Stimulated activated CD4-positive, alpha-beta T cell treated with anti-CD3 and anti-CD28 coated beads, Interleukin-4, amount 100 ng/mL, for 24 hours (primary cell): ENCODE measurements at places on chromosomes 6 and 20.
A peak's percentile ranks its signal among the peaks of the same experiment; 100 is the strongest.

DNA sequence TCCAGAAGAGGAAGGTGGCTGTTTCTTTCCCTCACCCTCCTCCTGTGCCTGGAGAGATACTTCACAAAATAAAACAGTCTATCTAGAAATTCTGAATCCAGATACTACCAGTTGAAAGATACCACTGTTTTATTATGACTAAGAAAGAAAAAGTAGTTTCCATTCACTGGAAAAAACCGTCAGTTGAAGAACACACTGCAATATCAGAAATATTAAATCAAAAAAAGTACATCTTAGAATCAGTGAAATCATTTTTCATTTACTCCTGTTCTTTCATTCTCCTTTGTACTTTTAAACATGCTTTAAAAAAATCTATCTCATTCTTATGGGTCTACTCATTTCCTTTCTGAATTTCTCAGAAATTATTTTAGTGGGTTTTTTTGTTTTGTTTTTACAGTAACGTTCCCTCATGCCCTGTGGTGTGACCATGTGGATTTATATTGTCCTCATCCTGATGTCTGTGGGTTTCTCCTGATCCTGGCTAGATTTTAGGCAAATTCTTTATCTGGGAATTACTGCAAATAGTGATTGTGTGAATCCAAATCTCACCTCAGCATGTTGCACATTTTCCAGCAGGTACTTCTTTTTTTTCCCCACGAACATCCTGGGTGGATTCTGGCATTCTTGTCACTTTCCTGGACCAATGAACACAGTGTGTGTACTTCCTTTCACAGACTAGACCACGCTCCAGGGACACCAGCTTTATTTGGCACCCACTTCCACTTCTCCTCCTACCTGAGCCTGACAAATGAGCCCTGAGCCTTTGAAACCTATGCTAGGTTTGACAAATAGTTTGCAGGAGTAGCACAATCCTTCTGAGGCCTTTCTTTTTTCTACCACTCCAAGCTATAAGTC is 114.0 kb upstream of the LAMP5 start:
- no peak for DNase-seq

GRCh38 chr6:40674170-40674569 is 87.0 kb upstream of the LRFN2 start:
- no peak for DNase-seq

DNA sequence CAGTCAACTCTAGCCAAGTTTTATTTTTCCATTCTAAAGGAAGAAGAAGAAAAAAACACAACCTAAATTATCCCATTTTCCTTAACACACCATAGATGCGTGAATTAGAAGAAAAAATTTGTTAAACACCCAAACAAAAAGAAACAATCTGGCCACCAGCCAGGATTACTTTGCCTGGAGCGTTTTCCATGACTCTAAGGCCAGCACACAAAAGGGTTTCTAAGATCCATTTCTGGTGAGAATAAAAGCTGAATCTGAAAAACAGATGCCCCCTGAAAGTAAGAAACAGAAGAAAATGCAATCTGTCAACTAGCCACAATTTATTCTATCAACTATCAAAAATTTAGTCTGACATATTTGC is 267.2 kb upstream of the SULF2 start:
- DNase-seq = no peak

- DNase-seq = no peak
These were observed 12.7 kb upstream of the RAMACL start for GRCh38 chr6:166599205-166599604.

DNA sequence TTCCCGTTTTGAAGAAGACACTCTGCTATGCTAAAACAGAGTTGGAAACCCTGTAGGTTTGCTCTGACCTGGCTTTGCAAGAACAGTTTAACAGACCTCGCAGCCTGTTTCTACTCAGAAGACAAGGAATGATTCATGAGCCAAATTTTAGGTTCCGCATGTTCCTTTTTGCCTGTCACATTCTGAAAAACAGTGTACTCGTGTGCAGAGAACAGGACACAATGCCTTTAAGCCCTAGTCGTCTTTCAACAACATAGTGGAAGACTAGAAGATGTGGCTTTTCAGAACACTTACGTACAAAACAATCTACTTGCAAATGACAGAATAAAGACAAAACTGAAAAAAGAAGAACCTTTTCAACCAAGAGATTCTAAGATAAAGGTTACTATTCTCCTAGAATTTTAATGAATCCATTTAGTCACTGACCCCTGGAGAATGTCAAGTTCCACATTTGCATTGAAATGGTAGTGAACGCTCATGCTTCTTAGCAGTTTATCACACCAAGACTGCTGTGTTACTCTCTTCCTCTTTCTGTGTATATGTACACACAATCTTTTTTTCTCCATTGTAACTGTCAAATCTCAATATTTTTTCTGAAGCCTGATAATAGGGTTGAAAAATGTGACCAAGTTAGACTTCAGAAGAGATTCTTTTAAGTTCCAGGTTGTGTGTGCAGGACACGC is 220.7 kb upstream of the NRSN1 start:
- no peak for DNase-seq

- no peak for DNase-seq
These were observed 60.2 kb upstream of the L3MBTL3 start for GRCh38 chr6:129957941-129958898.

DNA sequence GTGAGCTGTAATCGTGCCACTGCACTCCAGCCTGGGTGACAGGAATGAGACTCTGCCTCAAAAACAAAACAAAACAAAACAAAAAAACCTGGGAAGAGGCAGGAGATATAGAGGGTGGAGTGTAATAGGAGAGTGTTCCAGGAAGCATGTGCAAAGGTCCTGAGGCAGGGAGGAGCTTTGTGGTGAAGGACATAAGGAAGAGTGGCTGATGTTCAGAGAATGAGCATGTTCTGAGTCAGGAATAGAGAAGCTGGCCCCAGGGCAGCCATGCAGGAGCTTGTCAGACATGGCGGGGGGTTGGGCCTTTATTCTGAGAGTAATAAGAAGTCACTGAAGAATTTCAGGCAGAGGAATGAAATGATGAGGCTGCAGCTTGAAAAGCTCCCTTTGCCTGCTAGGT is 337.0 kb downstream of the CDH26 start:
- no peak for DNase-seq

DNA sequence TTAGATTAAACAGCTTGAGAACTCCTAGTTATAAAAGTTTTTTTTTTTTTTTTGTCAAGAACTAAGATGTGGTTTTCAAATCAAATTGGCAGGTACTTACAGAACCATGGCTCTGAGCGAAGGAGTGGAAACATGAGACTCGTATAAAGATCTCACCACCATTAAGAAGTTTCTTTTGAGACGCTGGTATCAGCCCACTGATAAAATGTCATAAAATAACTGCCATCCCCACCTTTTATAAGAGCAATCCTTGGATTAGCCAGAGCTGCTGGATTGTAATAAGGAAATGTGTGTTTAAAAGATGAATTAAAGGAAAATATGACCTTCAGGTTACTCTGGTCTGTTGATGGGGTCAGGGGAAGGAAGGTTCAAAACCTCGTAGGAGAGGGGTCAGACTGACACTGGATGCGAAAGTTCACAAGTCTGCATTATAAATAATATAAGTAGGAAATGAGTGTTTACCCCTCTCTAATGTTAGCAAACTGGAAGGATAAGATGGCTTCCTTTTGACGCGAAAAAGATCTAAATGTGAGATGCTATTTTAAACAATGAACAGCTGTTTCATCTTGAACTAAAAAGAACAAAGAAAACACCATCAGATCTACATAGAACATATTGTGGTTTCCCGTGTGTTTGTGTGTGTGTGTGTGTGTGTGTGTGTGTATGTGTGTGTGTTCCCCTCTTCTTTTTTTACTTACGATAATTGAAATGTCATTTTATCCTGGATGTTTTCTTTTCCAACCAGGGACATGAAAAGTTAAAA is 386.8 kb upstream of the JAG1 start:
- DNase-seq = no peak

- DNase-seq = no peak
These were observed 36.2 kb upstream of the BAG2 start for GRCh38 chr6:57135885-57136284.

DNA sequence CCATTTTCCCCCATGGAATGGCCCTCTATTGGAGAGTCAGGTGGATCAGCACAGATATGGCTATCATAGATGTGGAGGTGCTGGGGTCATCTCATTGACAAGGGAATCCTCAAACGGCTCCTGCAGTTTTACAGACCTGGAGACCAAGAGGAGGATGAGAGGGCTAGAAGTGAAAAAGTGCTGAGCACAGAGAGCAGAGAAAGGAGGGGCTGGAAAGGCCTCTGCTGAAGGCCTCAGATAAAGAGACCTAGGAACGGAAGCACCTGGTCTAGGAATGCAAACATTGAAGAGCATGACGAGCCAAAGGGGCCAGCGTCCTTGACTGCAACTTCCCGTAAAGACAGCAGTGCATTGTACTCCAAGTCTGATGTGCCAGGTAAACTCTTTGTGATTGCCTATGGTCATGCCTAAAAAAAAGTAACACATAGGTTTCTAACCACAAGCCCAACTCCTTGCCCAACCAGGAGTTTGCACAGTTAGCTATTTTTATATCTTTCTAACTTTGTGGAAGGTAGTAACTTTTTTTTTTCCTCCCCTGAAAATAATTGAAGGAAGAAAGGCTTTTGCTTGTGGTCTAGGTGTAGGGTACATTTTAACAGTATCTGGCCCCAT is 15.2 kb downstream of the RSPH4A start:
- no peak for DNase-seq

- DNase-seq = no peak
These were observed 36.9 kb downstream of the CEBPB start for GRCh38 chr20:50227506-50227905.

DNA sequence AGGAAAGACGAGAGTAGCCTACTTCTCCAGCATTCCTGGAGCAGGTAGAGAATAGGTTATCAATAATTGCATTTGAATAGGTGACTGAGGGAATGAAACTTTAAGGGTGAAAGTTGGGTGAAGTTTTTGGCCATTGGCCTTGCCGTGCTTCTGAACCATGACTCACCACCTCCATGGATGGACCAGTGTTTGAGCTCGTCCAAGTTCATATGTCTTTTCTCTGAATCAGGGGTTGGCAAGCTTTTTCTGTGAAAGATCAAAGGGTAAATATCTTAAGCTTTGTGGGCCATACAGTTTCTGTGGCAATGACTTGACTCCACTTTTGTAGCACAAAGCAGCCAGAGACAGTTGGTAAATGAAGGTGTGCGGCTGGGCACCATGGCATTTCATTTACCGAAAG is 31.8 kb downstream of the SNRNP48 start:
- no peak for DNase-seq

GRCh38 chr20:10965936-10966470 is 292.2 kb upstream of the JAG1 start:
- DNase-seq = no peak

DNA sequence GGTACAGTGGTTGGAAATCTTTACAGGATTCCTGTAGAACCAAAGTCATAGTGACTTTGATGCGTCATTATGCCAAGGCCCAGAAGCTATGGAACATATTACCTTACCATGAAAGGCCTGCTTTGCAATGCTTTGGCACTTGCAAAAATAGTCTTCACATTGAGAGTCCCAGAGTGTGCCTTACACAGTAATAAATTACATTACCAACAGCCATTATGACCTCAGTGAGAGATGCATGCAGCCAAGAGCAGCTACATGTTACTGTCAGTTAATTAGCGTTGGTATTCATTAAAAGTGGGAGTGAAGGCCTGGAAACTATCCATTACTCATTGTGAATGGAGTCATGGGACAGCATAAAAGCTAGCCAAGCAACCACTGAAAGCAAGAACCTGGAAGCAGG is 39.2 kb upstream of the HDDC2 start:
- DNase-seq = no peak

DNA sequence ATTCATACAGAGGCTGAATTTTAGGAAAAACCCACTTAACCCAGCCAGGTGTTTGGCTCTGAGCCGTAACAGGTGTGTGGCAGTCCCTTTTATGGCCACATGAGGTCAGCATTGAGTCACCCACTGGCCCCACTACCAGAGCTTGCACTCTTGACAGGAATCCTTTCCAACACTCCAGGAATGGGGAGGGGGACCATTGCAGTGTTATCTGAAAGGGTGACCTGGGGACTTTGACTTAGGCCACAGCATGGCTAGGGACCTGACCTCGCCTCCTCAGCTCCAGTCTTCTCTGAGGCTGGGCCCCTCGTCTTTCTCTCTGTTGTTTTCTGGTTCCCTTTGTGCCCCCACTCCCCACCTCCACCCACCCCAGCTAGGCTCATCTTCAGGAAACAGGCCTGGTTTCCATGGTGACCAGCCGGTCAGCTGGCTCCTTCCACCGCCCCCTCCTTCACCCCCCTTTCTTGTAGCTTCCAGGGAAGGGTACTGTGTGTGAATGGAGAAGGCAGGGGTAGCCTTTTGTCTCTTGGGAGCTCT is 2.1 kb upstream of the TMEM151B start:
- peak; percentile 72 for DNase-seq

GRCh38 chr20:14761903-14762302 is 424.5 kb upstream of the FLRT3 start:
- no peak for DNase-seq

DNA sequence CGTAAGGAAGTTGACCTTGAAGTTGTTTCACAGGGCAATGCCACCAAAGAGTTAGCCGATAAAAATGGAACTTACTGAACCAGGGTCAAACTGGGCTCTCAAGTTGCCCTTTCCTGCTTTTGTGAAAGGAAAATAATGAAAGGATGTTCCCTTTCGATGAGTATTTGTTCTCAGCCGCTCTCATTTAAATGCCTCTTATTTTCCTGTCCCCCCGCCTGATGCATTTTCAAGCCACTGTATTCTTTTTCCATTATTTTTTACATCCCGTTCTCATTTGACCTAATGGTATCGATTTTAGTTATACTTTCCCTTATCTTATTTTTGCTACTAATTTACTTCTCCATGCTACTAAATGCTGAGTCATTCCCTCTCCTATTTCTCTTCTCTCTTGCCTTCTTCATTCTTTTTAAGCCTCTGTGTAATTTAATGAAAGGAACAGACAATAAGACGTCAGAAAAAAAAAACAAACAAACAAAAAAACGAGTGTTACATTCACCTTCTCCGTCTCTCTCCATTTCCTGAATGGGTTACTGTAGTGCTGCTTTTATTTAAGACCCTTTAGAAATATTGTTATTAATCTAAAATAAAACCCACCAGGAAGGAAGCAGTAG is 655 bp upstream of the NDUFAF4 start:
- no peak for DNase-seq

- DNase-seq = no peak
These were observed 20.1 kb downstream of the RNF24 start for GRCh38 chr20:3995067-3995748.

GRCh38 chr6:139282684-139283083 is 9.1 kb downstream of the TXLNB start:
- DNase-seq = no peak

DNA sequence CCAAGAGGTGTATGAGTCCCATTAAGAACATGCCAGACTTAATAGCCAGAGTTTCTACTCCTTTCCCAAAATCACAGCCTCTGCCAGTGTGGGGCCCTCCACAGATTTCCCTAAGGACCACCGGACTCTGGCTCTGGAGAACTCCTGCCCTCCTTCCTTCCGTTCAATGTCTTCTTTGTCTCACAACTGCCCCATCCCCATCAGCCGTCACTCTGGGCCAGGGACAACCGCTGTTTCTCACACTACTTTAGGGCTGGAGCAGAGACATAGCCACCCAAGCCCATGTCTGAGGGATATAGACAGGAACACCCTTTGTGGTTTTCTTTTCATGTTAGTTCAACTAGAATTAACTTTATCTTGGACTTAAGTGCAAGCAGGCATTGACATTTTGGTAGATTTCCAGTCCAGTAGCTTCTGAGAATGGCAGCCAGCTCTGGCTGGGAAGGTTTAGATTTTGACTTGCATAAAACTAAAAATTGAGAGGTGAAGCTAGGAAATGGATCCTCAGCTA is 6.7 kb upstream of the ACSS1 start:
- DNase-seq = no peak
